NCI-H2227 treated with DMSO at 0.1 percent for 48 hours (cell line): ENCODE measurements at places on chromosomes 7 and 10.

DNA sequence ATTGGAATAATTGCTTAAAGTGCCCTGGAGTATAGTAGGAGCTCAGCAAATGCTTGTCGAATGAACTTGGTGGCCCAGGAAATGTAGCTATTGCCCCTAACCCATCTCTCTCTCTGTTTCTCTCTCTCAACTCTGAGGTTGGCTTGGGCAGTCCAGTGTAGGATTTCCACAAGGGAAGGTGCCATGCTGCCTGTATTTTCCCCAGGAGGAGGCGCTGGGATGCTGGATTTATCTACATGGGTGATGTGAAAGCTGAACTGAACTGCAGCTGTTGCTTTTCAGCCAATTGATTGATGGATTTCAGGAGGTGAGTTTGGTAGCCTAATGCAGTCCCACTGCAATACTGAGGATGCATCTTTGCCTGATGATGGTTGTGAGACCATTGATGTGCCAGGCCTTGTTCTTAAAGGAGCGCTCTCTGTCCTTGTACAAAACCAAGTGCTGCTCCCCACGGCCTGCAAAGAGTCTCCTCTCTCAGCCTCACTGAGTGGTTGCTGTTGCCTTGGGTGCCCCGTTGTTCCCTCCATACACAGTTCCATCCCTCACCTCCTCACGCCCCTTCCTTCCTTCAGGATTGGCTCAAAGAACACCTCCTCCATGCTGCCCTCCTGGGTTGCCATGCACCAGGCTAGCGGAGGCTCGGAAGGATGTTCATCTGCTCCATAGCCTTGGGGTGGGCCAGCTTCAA is 200.6 kb downstream of the GLRX3 start:
- DNase-seq, result no peak

DNA sequence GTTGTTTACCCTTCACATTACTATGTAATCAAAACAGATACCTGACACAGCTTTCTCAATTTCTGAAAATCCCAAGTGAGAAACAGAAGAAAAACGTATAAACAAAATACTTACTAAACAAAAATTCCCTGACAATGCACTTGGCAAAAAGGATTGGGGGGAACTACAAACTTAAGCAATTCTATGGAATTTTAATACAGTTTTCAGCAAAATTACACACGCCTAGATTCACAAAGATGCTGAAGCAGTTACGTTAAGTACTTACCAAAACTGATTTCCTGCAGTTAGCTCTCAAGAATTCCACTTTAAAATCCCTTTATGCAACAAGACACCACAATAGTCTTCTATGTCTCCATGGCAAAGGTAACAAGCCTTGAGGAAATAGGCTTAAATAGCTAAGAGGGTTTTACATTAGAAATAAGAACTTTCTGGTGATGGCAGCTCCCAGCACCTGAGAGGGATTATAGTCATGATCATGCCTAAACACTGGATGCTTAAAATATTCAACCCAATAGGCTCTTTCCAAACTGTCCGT is 10.8 kb downstream of the TOMM7 start:
- no peak for DNase-seq

GRCh38 chr7:114791771-114792170 is 130.1 kb upstream of the MDFIC start:
- DNase-seq, result no peak

GRCh38 chr7:132244903-132245480 is 331.3 kb downstream of the PLXNA4 start:
- no peak for DNase-seq

GRCh38 chr10:12717981-12718707 is 283.4 kb downstream of the CCDC3 start:
- no peak for DNase-seq
